ENCODE measurements at places on chromosomes 5 and 9. TPM values are rescaled to one million over a fixed set of nuclear protein-coding genes. Genes with fewer than 3 reads are reported as not detected.

ZDHHC11 gene
- 2.5 TPM for total RNA-seq

TGFBI gene
- 270 TPM for total RNA-seq

CD14 gene
- total RNA-seq, result 4.1 TPM

TNC gene
- 457 TPM for total RNA-seq

PCA3 gene
- not detected for total RNA-seq

IRX2 gene
- total RNA-seq, result 0.33 TPM

FOXD1 gene
- total RNA-seq, result 0.77 TPM

HMGXB3 gene
- total RNA-seq, result 25.9 TPM

MZB1 gene
- total RNA-seq, result not detected

PCDHA4 gene
- total RNA-seq, result 1.2 TPM

NDUFAF2 gene
- total RNA-seq, result 30.9 TPM

LCP2 gene
- total RNA-seq, result not detected

GABRA6 gene
- not detected for total RNA-seq

SPATA31C1 gene
- not detected for total RNA-seq

CCNI2 gene
- under 0.01 TPM for total RNA-seq

C9orf153 gene
- total RNA-seq, result 0.51 TPM

HDHD3 gene
- total RNA-seq, result 14.2 TPM

TMEM252 gene
- not detected for total RNA-seq

CDH10 gene
- total RNA-seq, result under 0.01 TPM

CRB2 gene
- not detected for total RNA-seq

HAVCR2 gene
- total RNA-seq, result 3.6 TPM

CARTPT gene
- total RNA-seq, result not detected

F2RL2 gene
- total RNA-seq, result 13.1 TPM

PHF24 gene
- total RNA-seq, result 0.17 TPM

CCDC192 gene
- not detected for total RNA-seq

ARID3C gene
- total RNA-seq, result under 0.01 TPM

Data from fibroblast of lung (primary cell).